ENCODE measurements at places on chromosomes 11 and 22.

DNA sequence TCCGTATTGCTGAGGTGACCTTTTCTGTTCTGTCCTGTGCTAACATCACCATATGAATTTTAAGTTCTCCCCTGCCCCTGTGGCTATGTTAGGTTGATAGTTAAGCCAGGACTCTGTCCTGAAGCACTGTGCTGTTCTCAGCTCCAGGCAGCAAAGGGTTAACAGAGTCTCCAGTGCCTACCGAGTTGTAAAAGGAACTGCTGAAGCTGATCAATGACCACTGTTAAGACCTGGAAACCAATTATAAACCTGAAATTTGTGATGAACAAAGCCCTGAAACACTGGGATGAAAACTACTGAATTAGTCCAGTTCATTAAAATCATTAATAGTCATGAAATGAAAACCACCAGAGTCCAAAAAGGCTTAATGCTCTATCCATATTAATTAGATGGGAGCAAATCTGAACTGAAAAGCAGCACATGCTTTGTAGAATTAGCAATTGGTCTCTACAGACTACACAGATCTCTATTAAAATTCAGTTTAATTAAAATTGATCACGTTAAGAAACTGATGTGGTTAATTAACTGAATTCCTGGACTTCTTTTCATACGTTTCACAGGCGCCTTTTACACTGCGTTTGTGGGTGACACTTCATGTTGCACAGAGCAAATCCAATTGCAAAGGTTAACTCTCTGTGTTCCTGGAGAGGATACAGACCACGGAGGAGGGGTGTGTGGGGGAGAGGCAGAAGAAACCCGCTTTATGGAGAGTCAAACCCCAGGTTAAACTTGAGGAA lies 188.5 kb upstream of the MPPED2 start:
- no peak for DNase-seq

- DNase-seq = no peak
Measured at GRCh38 chr11:99281331-99281730, 260.6 kb downstream of the CNTN5 start.

DNA sequence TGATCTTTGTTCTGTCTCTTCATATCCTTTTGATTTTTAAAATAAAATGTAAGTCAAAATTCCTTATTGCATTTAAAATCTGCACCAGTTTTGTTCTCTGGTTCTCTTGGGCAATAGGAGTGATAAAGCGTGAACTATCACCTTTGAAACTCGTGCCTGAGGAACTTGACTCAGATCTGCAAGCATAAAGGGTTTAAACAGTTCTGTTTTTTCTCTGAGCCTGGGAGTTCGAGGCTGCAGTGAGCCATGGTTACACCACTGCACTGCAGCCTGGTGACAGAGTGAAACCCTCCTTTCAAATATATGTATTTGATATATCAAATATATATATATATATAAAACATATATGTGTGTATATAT lies 38.9 kb upstream of the CLMP start:
- DNase-seq = no peak

DNA sequence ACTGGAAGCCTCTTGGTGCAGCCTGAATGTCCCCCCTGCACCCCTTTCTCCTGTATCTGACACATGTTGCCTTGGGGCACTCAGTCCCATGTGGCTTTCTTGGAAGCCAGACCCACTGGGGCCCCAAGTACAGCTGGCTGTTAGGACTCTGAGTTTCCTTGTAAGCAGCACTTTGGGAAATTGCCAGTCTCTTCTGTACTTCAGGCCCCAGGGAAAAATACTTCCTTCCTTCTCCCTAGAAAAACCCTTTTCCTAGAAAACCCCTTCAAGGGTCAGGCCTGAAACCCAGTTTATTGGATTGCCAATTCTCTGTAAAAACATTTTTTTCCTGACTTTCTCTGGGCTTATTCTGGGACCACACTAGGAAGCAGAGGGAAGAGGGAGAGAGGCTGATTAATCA lies 360.3 kb downstream of the TENM4 start:
- no peak for DNase-seq

GRCh38 chr22:49962012-49962750 lies 1.6 kb downstream of the PIM3 start:
- no peak for DNase-seq

- DNase-seq = no peak
Measured at GRCh38 chr11:10696468-10697322, 3.1 kb upstream of the IRAG1 start.

- DNase-seq = no peak
Measured at GRCh38 chr22:37112084-37112728, 2.7 kb upstream of the TMPRSS6 start.

GRCh38 chr11:40149721-40150120 lies 1309.7 kb downstream of the LRRC4C start:
- no peak for DNase-seq

GRCh38 chr11:33521384-33521783 lies 179.2 kb downstream of the C11orf91 start:
- DNase-seq = no peak

GRCh38 chr11:38123673-38124072 lies 1525.6 kb upstream of the RAG2 start:
- no peak for DNase-seq

DNA sequence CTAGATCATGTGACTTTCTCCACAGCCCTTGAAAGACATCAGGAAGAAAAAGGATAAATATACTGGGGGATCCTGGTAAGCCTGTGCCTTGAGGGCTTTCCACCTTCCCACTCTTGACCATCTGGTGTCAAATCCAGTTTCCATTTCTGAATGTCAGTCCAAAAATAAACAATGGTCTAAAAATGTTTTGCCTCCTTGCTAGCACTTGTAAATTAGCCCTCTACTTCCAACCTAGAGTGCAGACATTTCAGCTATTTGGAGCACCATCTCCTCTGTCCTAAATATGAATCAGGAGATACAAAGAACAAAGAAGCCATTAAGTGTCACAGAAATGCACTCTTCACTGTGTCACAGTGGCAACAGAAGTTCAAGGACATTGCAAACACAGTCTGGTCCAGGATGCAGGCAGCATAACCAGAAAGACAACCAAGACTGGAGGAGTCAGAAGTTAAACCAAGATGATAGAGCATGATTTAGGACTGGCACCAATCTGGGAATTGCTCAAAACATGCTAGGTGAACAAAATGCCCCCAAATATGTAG lies 88.1 kb downstream of the CCDC34 start:
- DNase-seq = no peak

DNA sequence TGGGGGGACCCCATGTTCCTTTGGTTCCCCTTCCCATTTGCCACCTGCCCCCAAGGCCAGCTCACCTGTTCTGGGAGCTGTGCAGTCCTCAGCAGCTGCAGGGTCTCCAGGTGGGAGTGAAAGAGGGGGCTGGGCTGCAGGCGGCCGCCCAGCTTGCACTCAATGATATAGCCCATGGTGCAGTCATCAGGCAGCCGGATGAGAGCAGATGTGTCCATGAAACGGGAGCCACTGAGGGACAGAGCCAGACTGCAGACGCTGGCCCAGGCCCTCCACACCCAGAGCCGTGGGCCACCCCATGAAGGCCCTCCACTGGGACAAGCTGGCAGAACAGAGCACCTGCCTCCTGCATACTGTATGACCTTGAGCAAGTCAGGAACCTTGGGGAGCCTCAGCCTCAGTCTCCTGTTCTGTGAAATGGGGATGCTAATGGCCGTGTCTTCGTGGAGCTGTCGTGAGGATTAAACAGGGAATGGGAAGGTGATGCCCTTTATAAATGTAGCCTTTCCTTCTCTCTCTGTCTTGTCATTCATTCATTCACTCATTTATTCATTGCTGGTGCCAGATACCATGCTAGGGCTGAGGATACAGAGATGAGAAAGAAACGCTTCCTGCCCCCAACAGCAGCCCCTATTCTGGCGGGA lies 11.6 kb downstream of the MFNG start:
- DNase-seq = no peak

- no peak for DNase-seq
Measured at GRCh38 chr11:57786436-57786835, 24.8 kb downstream of the CTNND1 start.

DNA sequence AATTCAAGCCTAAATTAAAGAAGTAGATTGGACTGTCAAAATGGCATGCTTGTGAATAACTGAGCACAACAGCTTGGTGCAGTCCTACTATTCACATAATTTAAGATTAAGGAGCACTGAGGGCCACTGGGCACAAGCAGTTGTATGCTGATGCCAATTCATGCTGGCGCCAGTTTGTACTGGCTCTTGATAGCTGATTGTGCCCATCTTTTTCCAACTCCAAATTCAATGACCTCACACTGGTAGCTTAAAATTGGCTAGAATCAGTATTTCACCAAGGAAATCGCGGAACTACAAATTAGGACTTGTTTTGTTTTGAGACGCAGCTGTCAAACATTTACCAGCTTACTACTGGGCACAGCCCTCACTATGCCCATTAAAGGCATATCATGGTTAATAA lies 969.2 kb downstream of the JRKL start:
- DNase-seq = no peak

DNA sequence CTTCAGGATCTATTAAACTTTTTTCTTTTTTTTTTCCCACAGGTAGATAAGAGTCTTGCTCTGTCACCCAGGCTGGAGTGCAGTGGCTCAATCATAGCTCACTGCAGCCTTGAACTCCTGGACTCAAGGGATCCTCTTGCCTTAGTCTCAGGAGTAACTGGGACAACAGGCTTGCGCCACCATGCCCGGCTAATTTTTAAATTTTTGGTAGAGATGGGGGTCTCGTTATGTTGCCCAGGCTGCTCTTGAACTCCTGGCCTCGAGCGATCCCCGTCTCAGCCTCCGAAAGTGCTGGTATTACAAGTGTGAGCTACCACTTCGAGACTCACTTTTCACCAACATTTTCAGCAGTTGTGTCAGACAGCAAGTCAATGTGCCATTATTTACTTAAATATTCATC lies 962 bp downstream of the SIRT3 start:
- no peak for DNase-seq

GRCh38 chr11:2187280-2187707 lies 15.7 kb upstream of the TH start:
- no peak for DNase-seq

DNA sequence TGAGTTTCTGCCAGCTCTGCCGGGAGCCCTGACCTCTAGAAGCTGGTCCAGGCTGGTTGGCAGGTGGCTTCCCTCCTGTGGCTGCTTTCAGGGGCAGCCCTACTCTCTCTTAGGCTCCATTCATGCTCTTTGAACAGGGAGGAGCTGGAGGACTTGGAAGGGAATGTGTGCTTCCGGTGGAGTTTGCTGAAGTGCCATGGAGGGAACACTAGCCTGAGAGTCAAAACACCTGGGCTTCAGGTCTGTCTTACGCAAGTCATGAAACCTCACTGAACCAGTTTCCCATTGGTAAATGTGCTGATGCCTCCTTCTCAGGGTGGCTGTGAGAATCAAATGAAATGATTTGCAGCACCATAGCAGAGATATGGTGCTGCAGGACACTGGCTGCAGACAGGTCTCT lies 224.5 kb downstream of the KIRREL3 start:
- no peak for DNase-seq

GRCh38 chr11:61691380-61692156 lies 11.4 kb downstream of the DAGLA start:
- DNase-seq = no peak

- DNase-seq = no peak
Measured at GRCh38 chr11:107752949-107753822, 41.3 kb upstream of the SLN start.

DNA sequence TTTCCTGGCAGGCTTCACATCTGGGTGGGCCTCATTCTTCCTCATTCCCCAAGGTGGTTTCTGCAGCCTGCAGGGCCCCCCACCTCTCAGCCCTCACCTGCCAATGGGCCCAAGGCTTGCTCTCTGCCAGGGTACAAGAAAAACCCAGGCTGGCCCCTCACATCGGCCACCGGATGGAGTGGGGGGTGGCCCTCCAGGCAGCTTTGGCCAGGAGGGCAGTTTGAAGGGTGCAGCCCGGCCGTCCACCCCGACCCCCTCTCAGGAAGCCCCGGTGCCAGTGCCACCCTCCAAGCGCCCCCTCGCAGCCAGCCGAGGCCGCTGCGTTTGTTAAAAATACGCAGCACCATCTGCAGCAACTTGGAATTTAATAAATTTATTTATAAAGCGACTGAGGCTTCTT lies 196.7 kb downstream of the CTTN start:
- no peak for DNase-seq

DNA sequence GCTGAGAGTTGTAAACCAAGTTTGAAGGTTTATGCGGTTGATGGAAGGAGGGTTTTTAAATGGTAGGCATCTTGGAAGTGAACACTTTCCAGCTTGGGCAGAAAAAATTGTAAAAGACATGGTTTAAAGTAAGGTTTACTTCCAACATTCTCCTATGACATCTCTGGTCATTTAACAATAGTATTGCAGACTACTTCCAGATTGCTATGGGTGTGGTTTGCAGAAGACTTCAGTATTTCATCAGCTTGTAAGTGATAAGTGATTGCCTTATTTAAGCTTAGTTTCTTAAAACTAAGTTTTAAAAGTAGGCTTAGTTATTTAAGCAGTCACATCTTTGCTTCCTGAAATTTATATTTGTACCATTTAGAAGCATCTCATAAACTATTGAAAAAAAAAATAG lies 7.2 kb upstream of the STT3A start:
- DNase-seq = no peak

DNA sequence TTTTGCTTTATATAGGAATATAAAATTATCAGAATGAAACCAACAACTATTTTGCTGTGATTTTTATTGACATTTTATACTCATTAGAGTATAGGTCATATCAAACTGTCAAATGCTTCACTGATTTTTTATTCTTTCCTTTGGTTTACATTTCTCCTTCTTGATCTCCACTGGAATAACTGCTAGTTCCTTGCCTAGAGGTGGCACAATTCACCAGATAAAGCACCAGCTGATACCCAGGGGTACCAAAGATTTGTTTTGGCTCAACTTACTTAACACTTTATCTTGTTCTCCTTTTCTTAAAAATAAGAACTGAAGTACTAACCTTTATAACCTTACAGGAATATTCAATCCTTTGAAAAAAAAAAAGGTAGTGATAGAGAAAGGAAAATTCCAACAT lies 725.1 kb upstream of the CHORDC1 start:
- DNase-seq = no peak

DNA sequence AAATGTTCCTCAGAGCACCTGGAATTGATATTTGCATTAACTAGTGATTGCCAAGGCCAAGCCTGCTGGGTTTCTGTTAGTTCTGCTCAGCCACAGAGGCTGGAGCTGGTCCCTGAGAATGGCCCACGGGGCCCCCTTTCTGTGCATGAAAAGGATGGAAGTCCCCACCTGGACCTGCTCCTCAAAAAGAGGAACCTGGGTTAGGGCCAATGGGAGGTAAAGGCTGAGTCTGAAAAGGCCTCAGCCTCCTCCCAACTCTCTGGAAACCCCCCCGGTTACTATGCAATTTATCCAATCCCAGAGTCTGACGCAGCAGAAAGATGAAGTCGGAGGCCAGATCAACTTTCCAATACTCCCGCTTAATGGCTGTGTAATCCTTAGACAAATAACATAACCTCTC lies 6.8 kb upstream of the CREB3L1 start:
- no peak for DNase-seq
